ENCODE measurements at places on chromosomes 12 and 14.
A peak's percentile ranks its signal among the peaks of the same experiment; 100 is the strongest.

DNA sequence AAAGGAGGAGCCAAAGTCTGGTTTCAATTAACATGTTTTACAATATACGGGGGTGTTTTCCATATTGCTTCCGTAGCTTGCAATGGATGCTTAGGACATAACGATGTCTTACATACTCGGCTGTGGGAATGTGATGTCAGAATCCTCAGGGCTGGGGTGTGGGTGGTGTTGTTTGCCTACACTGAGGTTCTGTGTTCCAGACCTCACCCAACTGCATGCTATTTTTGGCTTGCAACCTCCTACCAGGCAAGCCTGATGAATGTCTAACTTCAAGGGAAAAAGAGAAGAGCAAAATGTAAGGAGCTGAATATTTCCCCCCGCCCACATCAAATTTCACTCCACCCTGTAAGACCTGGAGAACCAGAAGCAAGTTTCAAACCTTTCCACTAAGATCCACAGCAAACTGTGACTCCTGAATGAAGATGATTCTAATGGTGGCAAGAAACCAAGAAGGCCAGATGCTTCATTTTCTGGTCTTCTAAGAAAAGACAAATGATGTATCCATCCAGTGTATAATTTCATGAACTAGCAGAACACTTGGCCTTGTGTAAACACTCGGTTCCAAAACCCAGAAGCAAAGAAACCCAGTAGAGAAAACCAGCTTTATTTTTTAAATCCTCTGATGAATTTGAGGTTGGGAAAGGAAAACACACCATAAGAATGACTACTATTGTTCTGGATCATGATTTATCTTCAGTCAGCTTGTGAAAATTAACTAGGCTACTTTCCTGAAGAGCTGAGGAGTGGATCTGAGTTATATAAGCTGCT is 227.9 kb downstream of the DACT1 start:
- DNase-seq = no peak

DNA sequence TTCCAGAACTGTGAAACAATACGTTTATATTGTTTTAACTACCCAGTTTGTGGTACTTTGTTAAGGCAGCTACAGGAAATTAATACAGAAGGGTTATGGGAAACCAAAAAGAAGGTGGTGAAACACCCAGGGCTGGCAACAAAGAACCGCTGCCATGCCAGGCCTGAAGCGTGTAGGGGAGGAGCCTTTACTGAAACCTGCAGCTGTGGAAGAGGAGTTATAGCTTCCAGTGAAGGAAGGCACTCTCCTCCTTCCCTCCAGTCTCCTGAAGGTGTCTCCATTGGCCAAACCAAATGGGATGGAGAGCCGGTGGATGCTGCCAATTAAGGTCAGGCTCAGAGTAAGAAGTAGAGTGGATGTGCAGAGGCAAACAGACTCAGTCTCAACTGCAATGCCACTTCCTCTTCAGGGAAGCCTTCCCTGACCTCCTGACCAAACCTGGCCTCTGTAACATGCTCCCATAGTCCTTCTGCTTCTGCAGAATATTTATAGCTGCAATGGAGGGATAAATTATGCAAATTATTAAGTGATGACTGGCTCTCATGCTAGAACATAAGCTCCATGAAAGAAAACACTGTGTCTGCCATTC is 168.3 kb downstream of the DAD1 start:
- DNase-seq = no peak

DNA sequence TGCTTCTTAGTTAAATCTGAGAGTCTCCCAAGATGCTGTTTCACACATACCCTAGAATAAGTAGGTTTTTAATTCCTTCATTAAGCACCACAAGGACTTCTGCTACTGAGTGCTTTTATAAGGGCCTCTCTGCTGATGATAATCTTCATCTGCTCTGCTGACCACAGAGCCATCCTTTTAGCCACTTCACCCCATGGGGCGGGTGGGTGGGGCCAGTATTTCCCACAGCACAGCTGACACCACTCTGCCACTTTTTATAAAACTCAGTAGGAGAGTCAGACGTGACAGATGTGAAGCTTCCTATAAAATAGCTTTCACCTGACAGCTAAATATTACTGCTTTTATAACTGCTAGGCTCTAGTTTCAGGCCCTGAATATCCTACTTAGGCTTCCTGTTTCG is 20.3 kb downstream of the FCF1 start:
- no peak for DNase-seq

- no peak for DNase-seq
Observed at GRCh38 chr12:88299567-88300101, 157.5 kb downstream of the TMTC3 start.

GRCh38 chr14:82447586-82447985 is 913.9 kb upstream of the SEL1L start:
- no peak for DNase-seq

GRCh38 chr14:104178279-104178678 is 39.9 kb downstream of the KIF26A start:
- no peak for DNase-seq

DNA sequence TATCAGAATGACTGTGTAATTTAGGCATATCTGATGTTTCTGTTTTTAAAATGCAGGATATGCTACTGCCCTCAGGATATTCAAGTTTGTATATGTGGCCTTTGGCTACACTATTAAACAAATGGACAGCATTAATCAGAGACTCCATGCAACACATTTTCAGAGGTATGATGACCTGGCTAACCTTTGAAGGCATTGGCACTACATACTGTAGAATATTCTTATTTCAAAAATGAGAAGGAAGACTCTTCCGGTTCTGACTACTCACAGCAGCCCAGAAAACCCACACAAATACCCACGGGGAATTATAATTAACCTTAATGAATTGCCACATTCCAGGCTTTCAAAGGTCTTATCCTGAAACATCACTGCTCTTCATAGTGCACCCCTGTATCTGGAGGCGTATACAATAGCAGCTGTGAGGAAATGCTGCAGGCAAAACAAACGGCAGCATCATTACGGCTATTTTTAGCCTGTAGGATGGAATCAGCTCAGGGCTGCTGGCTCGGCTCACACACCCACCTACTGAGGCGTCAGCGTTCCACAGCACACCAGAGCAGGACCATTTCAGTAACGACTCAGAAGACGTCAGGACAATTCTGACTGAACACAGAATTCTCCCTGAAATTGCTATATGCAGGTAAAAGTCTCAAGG is 648.5 kb downstream of the RPS29 start:
- DNase-seq = no peak

GRCh38 chr12:80681-81190 is 14.2 kb downstream of the IQSEC3 start:
- no peak for DNase-seq

DNA sequence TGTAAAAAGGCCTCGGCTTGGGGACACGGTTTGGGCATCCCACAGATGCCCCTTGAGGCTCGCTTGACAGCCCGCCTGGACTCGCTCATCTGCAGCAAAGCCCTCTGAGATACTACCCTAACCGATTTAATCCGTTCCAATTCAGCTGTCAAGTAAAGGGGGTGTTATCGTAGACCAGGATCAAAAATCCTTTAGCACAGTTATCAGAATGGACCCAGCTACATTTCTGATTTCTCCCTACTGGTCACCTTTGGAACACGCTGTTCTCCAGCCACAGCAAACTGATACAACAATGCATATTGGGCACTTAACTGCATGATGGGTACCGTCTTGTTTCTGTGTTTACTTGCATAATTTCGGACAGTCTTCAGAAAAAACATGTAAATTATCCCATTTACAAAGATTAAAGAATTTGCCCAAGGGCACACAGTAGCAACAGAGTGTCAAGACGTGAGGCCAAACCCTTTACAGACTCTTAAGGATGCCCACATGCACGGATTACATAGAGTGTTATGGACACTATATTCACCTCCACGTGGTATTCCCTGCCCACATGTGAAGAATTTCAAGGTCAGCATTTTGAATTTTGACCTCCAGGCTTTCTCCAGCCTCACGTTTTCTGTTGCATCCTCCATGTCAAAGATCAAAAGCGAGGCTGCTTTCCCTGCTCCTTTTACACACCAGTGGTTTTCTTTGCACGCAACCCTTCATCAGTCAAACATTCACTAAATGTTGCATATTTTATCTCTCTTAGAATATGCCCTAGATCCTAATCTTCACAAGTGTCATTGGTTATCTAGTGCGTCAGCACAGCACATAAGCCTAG is 3.2 kb upstream of the DUSP6 start:
- no peak for DNase-seq

- no peak for DNase-seq
Observed at GRCh38 chr14:64221391-64222003, 72.7 kb downstream of the ESR2 start.

DNA sequence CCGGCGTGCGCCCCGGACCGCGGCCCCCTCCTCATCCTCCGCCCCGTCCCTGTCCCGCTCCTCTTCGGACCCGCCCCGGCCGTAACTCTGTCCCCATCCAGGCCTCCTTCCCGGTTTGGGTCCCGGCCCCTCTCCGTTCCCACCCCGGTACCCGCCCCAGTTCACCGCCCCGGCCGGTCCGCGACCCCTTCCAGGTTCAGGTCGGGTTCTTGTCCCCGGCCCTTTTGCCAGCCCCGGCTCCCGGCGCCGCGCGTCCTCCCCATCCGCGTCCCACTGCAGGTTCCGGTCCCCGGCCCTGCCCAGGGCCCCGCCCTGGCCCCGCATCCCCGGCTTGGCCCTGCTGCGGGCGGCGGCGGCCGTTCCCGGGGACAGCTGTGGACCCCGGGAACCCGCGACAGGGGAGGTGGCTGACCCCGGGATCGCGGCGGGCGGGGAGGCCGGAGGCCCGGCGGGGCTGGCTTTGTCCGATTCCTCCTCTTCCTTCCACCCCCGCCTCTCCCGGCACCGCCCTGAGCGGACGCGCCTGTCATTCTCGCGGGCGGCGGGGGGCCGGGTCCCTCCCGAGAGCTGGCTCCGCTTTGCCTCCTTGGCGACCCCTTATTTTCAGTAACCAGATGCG is 601 bp downstream of the KLC1 start:
- peak; percentile 68 for DNase-seq

DNA sequence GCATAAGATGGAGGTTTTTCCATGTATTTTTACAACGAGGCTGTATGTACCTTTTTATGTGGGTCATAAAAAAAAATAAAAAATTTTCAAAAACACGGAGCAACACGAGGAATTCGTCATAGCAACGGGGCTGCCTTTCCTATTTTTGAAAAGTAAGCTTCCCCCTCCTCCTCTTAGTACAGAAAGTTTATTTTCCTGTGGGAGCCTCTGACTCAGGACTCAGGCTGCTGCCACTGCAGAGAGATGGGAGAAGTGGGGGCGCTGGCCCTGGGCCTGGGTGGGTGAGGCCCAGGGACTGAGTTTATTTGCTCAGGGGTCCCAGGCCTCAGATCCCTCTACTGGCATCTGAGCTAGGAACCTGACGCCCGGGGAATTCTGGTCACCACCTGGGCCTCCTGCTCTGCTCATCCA is 10.2 kb upstream of the CMKLR1 start:
- no peak for DNase-seq

DNA sequence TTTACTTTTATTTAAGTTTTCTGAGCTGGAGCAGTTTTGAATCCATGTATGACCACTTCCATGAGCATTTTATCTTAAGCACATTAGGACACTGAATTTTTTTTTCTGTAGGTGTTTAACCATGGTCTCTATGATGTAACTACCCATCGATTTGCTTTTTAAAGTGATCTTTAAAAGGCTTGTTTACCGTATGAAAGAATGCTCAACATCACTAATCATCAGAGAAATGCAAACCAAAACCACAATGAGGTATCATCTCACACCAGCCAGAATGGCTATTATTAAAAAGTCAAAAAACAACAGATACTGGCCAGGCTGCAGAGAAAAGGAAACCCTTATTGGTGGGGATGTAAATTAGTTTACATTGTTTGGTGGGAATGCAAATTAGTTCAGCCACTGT is 23.0 kb downstream of the GLRX5 start:
- DNase-seq = no peak

- no peak for DNase-seq
Observed at GRCh38 chr12:62361048-62361447, 100.8 kb downstream of the USP15 start.

DNA sequence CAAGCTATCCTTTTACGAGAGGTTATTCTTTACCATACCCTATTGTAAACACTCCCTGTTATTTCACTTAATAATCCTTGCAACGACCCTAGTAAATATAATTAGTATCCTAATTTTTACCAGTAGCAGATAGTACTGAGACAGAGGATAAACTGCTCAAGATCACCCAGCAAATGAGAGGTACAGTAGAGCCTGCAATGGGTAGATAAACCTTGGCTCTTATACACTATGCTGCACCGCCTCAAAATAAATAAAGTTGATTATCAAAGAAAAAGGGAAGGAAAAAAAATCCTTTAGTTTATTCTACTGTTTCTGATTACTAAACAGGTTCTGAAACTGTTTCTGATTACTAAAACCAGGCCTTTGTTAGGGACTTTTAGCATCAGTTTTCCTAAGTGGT is 22.5 kb downstream of the YBX3 start:
- no peak for DNase-seq

- DNase-seq = no peak
Observed at GRCh38 chr12:9718968-9719367, 13.9 kb downstream of the CLECL1 start.

- DNase-seq = no peak
Observed at GRCh38 chr12:32681272-32681671, 2.2 kb downstream of the DNM1L start.

DNA sequence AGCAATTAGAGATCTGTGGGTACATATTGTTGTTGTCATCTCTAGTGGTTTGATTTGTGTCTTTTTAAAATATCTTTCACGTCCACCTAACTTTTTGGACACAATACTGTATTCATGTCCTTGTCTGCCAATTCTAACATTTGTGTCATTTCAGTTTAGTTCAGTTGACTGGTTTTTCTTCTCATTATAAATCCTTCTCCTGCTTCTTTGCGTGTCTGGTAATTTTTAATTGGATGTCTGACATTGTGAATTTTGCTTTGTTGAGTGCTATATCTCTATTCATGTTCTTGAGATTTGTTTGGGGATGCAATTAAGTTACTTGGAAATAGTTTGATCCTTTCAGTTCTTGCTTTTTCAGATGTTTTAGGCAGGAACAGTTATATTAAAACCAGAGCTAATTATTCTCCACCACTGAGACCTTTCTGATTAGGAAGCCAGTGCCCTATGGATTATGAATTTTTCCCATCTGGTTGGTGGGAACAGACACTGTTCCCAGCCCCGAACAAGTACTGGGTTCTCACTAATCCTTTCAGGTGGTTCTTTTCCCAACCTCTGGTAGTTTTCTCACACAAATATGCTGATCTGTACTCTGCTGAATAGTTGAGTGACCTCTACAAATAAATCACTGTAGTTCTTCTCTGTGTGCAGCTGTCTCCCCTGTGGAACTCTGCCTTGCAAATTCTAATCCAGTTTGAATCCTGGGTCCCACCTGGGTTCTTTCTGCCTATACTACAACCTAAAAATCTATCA is 91.1 kb upstream of the DYNC1H1 start:
- no peak for DNase-seq

DNA sequence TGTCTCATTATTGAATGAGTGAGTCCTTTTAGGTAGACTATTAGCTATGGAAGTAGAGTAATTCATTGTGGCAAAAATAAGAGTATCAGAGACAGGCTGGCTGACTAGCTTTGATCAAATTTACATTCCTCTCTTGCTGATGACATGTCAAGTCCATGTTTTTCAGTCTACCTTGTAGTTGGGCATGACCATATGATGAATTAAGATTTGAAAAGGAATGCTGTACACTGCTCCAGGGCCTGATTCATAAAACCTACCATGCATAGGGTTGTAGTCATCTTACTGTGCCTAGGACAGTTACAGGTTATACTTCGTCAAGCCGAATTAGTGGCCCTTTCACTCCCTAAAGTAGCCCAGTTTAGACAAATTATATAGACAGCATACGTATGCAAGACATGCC is 545.7 kb upstream of the MIS18BP1 start:
- no peak for DNase-seq

Measured in WTC11 (cell line).